ENCODE measurements at places on chromosomes 4 and X. TPM values are rescaled to one million over a fixed set of nuclear protein-coding genes. Genes with fewer than 3 reads are reported as not detected.

The FANCB gene
- 0.58 TPM for total RNA-seq

The YY2 gene
- total RNA-seq, result 0.70 TPM

The PAGE5 gene
- total RNA-seq, result not detected

The GPR119 gene
- total RNA-seq, result not detected

The CLTRN gene
- total RNA-seq, result not detected

The SCD5 gene
- 13.9 TPM for total RNA-seq

The GAR1 gene
- total RNA-seq, result 6.7 TPM

The TLR6 gene
- 2.5 TPM for total RNA-seq

The UNC5C gene
- 0.58 TPM for total RNA-seq

The RASSF6 gene
- not detected for total RNA-seq

The RHOXF2 gene
- total RNA-seq, result not detected

The BTC gene
- total RNA-seq, result not detected

The WFS1 gene
- 36.5 TPM for total RNA-seq

The ERAS gene
- not detected for total RNA-seq

The MAOB gene
- 0.47 TPM for total RNA-seq

The FDCSP gene
- total RNA-seq, result not detected

The DCX gene
- total RNA-seq, result not detected

The NPNT gene
- total RNA-seq, result 1.4 TPM

The FRMPD4 gene
- 12.6 TPM for total RNA-seq

The TMSB15C gene
- 0.58 TPM for total RNA-seq

The NWD2 gene
- not detected for total RNA-seq

The MTNR1A gene
- not detected for total RNA-seq

The TRMT44 gene
- 9.1 TPM for total RNA-seq

The ASB9 gene
- 0.17 TPM for total RNA-seq

The ENPEP gene
- total RNA-seq, result 0.43 TPM

The F8A2 gene
- not detected for total RNA-seq

The MAGEA12 gene
- not detected for total RNA-seq

Data from pericardium fibroblast (primary cell).